ENCODE measurements at places on chromosomes 5 and 9.
A peak's percentile ranks its signal among the peaks of the same experiment; 100 is the strongest.

DNA sequence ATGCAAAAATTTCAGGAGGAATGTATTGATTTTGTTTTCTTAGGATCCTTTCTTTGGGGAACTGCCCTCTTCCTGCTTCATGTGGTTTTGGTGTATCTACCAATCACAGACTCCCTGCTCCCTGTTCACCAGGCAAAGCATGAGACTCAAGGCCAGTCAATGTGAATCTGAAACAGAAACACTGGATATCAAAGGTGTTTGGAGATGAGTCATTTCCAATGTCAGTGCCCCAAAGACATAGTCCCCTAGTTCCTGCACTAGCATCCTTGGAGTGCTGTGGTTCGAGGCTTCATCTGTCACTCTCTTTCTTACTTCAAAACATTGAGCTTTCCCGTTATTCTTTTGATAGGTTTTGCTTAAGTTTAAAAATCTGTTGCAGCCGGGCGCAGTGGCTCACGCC lies 8.1 kb downstream of the PPP3R2 start:
- no peak for DNase-seq

GRCh38 chr9:114460513-114461199 lies 44.6 kb downstream of the WHRN start:
- no peak for DNase-seq

DNA sequence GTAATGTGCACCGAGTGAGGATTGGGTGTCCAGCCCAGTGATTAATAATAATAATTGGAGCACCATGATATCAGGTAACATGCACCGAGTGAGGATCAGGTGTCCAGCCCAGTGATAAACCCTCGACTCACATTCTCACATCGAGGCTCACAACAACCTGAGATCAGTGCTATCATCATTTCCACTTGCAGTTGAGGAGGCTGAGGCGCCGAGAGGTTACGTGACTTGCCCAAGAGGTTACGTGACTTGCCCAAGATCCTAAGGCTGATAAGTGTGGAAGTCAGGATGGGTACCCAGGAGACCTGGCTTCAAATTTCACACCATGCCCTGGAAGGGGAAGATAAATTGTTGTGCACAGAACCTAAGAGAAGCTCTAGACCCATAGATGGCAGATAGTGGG lies 189.4 kb downstream of the MED10 start:
- DNase-seq, result no peak

DNA sequence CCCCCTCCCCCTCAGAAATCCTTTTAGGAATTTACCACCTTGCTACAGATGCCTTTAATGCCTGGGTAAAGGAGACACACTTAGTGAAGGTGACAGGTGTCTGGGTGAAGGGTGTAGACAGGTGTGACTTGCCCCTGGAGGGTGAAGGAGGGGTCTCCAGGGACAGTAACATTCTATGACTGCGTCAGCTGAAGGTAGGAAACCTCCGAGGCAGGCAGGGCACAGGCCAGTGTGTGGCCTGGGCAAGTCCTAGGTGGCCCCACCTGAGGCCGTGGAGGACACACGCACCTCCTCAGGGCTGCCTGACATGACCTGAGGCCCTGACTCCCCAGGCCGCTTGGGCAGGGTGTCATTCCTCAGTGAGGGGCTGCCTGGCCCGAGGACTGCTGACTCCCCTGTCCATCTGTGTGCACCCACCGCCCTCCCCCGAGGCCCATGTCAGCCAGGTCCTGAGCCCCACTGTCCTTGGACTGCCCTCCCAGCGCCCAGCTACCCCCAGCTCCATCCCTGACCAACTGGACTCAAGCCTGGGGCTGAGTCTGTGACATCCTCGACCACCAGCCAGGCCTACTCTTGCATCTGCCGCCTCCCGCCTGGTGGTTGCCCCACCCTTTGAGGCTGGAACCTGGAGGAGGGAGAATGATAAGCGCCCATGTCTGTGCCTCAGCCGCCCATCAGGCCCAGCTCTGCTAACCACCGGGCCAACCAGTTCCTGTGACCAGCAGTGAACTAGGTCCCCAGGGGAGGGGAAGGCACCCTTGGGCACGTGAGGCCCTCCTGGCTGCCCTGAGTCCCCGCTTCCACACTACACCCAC lies 18.4 kb downstream of the CARD19 start:
- DNase-seq, result no peak

- no peak for DNase-seq
These were observed 254.2 kb downstream of the CWC27 start for GRCh38 chr5:65022932-65023331.

GRCh38 chr5:154863291-154864080 lies 5.1 kb downstream of the CNOT8 start:
- DNase-seq, result peak; percentile 72

DNA sequence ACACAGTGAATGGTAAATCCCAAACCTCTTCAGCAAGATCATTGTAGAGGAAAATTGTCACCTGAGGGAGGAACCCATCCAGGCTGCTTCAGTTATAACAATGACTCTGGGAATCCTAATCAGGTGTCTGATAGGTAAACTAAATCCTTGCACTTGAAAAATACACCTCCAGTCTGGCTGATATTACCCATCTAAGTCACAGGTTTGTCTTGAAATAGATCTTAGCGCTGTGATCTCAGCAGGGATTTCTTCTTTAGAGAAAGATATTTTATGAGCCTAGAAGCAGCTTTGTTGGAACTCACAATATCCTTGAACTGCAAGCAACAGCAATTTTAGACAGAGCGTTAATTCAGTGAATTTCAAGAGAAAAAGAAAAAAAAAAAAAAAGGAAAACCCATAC lies 149.7 kb downstream of the SGCD start:
- DNase-seq, result no peak

DNA sequence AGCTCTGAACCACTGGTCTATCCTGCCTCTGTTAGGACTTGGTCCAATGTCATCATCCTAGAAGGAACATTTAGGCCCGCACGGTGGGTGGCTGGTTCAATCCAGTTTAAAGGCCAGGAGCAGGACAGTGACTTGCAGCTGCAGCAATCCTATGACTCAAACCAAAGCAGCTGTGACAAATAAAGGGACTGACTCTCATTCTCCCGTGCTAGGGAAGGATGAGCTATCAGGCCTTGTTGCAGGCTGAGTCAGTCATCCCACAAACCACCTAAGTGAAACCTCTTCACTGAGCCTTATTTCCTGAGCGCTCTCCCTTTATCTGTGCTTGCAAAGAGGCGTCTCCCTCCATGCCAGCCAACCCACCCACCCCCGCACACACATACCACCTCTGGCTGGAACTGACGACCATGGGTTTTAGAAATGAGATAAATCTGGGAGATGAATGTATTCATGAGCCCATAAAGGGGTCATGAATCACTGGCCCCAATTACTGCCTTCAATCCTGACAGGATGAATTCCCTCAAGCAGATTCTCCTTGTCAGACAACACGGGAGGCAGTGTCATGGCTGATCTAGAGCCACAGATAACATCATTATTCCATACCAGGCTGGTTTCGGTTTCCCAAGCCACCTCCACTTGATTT lies 93.4 kb downstream of the KCNIP1 start:
- DNase-seq, result peak; percentile 82

GRCh38 chr9:122201641-122202040 lies 27.1 kb downstream of the LHX6 start:
- peak; percentile 31 for DNase-seq

DNA sequence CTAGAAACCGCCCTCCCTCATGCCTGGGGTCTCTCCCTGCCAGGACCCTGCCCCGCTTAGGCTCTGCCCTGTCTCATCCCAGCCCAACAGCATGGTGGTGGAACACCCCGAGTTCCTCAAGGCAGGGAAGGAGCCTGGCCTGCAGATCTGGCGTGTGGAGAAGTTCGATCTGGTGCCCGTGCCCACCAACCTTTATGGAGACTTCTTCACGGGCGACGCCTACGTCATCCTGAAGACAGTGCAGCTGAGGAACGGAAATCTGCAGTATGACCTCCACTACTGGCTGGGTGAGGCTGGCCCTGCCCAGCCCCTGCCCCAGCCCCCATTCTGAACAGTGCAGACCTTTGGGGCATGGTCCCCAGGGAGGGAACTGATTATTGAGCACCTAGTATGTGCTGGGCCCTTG lies 33.9 kb downstream of the GSN start:
- DNase-seq, result no peak

GRCh38 chr9:35790385-35791296 lies 750 bp upstream of the NPR2 start:
- peak; percentile 83 for DNase-seq

- DNase-seq, result no peak
These were observed 646.6 kb downstream of the ACTL7B start for GRCh38 chr9:108209132-108209685.

- no peak for DNase-seq
These were observed 25.4 kb upstream of the DCP2 start for GRCh38 chr5:112951124-112951702.

- peak; percentile 1 for DNase-seq
These were observed 275.3 kb downstream of the TMEM38B start for GRCh38 chr9:105969636-105970035.

- DNase-seq, result no peak
These were observed 423 bp downstream of the IPPK start for GRCh38 chr9:92669527-92669889.
